Fibroblast of skin of right biceps (primary cell): ENCODE measurements at places on chromosomes 5 and 9.

- DNase-seq, result no peak
These were observed 149.9 kb downstream of the TRIO start for GRCh38 chr5:14292766-14293658.

DNA sequence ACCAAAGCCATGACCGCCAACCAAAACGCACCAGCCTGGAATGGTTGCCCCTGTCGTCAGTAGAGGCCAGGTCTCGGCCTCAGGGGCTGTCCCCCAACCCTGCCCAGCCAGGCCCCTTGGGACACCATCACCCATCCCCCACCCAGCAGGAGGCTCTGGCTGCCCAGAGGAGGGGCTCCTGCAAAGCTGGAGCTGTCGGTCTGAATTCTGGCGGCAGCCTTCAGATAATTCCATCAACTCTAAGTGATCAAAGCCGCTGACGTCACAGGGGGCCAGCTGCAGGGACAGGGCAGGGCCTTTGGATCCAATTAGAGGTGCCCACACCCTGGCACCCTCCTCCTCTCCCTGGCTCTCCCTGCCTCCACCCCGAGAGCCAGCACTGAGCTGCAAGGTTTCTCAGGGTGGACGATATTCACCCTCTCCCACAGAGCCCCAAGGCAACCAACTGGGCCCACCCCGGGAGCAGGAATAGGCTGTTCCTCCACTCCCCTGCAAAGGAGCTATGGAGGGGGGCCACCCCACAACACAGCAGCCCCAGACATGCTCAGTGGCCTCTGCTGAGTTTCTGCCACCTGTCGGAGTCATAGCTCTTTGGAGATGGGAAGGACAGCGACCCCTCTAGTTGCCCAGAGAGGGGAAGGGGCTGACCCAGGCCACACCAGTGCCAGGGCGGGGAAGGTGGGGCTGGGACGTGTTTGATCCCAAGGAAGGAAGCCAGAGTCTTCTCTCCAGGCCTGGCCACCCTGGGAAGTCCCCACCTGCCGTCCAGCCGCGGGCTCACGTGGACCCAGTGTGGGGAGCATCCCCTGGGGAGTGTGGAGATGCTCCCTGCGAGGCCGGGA lies 78.4 kb downstream of the NTNG2 start:
- DNase-seq, result no peak

GRCh38 chr5:148090773-148091250 lies 27.0 kb downstream of the SPINK5 start:
- no peak for DNase-seq

- peak; percentile 63 for DNase-seq
These were observed 442.7 kb downstream of the CDK5RAP2 start for GRCh38 chr9:120137186-120137840.

DNA sequence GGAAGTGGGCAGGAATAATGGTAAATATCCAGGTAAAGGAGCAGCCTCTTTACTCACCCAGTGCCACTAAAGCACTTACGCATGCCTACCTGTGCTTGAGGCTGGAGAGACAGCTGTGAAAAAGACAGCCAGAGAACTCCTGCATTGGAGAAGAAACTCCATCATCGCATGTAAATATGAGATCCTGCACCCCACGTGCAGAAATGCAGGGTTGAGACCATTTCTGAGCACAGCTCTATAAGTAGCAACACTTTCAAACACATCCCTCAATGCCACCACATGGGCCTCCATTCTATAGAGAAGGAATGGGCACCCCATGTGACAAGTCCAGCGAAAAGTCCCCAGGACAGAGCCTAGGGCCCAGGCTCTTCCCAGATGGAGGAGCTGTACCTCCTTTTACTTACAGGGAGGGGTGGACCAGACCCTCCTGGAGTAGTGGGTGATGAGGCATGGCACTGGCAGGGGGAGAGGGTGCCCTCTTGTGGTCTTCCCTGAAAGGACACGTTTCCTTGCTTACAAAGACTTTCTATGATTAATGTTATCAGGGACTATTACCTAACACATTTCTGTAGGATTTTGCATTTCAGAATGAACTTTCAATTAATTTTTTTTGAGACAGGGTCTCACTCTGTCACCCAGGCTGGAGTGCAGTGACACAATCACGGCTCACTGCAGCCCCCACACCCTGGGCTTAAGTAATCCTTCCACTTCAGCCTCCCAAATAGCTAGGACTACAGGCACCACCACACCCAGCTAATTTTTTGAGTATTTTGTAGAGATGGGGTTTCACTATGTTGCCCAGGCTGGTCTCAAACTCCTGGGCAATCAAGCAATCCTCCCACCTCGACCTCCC lies 55.3 kb upstream of the IL17B start:
- peak; percentile 88 for DNase-seq

- DNase-seq, result peak; percentile 87
These were observed 138.5 kb upstream of the S1PR3 start for GRCh38 chr9:88852794-88853193.

DNA sequence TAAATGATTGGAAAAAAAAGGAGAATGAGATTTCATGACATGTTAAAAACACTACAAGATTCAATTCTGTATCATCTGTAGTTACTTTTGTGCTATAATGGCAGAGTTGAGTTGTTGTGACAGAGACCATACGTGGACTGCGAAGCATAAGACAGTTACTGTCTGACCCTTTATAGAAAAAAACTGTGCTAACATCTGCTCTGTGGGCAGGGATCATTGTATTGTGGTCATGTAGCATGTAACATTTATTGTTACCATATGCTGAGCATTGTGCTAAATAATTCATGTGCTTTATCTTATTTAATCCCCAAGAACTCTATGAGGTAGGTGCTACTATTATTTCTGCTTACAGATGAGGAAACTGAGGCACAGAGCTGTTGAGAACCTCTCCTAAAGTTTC lies 147.3 kb upstream of the HMHB1 start:
- no peak for DNase-seq

- DNase-seq, result no peak
These were observed 286.3 kb downstream of the ADGRV1 start for GRCh38 chr5:90844931-90845330.

DNA sequence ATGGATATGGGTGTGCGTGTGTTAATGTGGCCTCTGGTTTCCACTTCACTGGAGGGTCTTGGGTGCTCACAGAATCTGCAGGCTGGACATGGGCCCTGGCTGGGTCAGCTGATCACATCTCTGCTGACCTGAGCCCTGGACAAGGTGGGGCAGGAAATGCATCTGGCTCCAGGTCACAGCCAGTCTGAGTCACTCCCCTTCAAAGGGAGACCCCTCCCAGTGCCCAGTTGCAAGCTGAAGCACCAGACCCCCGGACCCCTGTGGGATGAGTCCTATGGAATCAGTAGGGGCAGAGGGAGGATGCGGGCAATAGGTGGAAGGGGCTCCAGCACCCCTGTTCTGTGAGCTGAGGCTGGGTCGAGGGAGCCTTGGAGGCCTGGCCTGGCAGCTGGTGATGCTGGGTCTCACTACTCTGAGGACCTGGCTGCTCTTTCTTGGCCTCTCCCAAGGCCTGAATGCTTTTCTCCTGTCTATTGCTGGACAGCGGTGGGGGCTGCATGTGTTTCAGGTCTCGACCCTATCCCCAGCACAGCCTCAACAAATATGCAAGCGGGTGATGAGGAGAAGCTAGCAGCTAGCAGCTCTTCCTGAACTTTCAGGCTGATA lies 54.5 kb downstream of the PHF2 start:
- no peak for DNase-seq

DNA sequence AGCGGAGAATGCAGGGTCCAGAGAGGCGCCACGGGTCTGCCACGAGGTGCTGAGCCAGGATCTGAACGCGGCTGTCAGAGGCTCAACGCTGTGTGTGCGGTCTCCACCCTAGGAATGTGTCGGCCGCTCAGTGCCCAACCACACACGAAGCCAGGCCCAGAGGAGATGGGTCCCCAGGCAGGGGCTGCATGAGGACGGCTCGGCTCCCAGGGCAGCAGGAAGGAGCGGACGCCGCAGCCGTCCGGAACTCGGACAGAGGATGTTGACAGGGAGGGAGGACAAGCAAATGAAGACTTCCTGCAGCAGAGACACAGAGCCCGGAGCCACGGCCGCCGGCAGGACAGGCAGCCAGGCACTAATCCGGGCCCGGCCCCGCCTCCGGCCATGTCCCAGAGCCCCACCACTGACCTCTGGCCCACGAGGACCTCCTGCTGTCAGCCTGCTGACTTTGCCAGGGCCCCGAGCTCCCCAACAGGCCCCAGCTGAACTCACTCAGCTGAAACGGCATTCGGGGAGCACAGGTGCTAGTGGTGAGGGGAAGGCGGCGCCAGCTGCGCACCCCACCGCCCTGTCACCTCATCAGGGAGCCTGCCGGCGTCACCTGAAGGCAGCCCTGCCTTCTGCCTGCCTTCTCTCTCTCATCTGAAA lies 12.7 kb downstream of the VAV2 start:
- peak; percentile 30 for DNase-seq

DNA sequence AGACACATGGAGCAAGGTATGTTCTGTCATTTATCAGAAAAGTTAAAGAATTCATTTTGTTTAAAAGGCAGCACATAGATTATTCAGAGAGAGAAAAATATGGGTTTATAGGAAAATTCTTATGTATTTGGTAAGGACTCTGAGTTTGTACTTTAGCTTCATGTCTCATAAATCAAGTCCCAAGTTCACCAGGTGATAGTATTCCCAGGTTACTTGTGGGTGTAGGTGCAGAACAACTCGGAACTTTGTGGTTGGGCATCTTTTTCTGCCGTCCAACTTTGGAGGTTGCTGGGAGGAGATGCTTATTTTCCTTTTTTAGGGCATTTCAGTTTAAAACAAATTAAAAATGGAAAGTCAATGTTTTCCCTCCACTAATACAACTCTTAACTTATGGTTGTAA lies 269.8 kb upstream of the DMRT1 start:
- DNase-seq, result no peak

GRCh38 chr9:93947409-93948070 lies 7.6 kb downstream of the BARX1 start:
- DNase-seq, result no peak

- DNase-seq, result no peak
These were observed 35.2 kb downstream of the PCDHAC2 start for GRCh38 chr5:141001446-141001843.

DNA sequence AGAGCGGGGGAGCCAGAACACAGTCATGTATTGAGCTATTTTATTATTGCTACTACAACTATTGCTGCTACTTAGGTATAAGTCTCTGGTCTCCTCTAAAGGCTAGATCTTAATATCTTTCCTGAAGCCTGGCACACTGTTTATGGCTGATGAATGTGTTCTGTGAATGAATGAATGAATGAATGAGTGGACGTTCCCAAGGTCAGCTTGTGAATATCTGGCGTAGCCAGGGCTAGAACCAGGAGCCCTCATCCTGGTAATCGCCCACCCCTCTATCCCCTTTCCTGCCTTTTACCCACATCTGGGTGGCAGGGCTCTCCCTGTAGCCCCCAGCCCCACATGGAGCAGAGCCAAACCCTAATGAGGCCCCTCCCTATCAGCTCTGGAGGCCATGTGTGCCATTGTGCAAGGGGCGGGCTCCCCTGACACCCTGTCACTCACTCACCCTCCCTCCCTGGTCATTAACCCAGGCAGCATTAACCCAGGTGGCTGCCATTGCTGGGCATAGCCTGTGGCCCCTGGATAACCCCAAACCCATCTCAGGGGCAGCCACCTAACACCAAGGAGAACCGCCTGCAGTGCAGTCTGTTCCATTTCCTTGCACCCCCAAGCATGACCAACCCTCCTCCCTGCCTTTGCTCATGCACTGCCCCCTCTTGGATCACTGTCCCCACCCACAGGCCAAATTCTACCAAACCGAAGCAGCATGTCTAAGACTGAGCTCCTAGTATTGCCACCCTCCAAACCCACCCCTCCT lies 2.0 kb upstream of the AKNA start:
- no peak for DNase-seq

GRCh38 chr5:134000091-134000511 lies 4.7 kb downstream of the VDAC1 start:
- no peak for DNase-seq

GRCh38 chr5:17663182-17663581 lies 28.9 kb downstream of the TAF11L14 start:
- DNase-seq, result no peak

- DNase-seq, result peak; percentile 79
These were observed 86.7 kb downstream of the SLC1A3 start for GRCh38 chr5:36692791-36693763.

- DNase-seq, result peak; percentile 58
These were observed 136.5 kb upstream of the RAI14 start for GRCh38 chr5:34519489-34520220.

DNA sequence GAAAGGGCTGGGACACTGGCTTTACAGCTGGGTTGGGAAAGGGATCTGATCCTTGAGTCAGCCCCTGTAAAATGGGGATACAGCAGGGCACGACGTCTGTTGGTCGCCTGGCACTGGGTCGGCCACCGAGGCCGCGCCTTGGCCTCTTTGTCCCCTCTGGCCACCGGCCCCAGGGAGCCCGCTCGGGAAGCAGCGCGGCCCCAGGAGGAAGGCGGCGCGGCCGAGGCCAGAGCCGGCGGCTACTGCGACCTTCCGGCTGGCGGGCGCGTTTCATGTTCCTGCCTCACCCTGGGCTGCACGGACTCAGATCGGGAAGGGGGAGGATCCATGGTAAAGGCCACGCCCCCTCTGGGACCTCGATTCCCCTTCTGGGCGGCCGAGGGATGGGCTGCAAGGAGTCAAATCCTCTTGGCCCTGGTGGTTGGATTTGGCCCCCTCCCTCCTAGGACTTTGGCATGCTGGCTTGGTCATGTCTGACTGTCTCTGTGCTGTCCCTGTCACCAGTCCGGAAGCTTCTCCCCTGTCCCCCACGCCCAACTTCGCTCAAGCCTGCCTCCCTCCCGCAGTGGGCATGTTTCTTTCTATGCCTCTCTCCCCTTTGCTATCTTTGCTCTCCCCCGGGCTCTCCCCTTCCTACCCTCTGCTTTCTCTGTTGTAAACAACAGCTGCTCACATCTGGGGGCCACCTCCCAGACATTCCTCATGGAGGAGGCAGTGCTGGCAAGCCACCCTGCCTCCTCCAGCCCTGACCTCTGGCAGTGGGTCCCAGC lies 25.8 kb downstream of the FPGS start:
- peak; percentile 36 for DNase-seq

DNA sequence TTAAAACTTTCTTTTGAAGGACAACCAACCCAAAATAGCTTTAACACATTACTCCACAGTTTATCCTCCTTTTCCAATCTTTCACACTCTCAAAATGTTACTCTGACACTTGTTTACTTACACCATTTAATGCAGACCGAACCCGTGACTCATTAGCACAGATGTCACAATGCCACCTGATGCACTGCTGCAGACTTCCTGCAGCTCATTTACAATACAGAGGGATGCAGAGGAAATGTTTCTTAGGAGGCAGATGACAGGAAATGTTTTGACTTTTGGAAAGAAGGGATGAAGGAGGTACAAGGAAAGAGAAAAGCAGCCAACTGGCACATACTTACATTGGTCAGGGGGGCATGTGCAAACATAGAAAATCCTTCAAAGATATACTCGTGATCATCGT lies 39.0 kb downstream of the DROSHA start:
- DNase-seq, result no peak

DNA sequence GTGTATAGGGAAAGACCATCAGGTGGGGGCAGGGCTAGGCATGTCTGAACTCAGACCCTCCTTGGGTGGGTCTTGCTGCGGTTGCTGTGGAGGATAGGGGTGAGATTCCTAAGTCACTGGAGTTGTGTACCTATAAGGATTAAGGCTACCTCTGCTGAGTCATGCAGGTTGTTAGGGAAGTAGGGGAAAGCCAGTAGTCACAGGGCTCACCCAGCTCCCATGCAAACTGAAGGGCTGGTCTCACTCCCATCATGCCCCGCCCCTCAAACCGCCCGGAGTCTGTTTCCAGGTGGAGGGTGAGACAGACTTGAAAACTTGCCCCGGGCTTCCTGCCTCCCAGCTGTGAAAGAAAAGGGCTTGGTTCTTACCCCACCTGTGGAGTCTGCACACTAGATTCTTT lies 161.8 kb downstream of the CAVIN4 start:
- DNase-seq, result no peak

GRCh38 chr5:171630350-171631065 lies 155.1 kb upstream of the SMIM23 start:
- no peak for DNase-seq

GRCh38 chr5:127892467-127893207 lies 189.4 kb downstream of the CCDC192 start:
- DNase-seq, result peak; percentile 86
